ENCODE measurements at places on chromosomes 2 and 18. TPM values are rescaled to one million over a fixed set of nuclear protein-coding genes. Genes with fewer than 3 reads are reported as not detected.

Gene UPP2
- not detected for total RNA-seq

Gene INHA
- total RNA-seq, result not detected

Gene STPG4
- not detected for total RNA-seq

Gene CROCC2
- not detected for total RNA-seq

Gene ZNF532
- total RNA-seq, result 80.3 TPM

Gene CHRND
- total RNA-seq, result not detected

All from dermis blood vessel endothelial cell (primary cell).